CD4-positive, alpha-beta memory T cell (primary cell): ENCODE measurements at places on chromosomes 12 and 14. TPM values are rescaled to one million over a fixed set of nuclear protein-coding genes. Genes with fewer than 3 reads are reported as not detected.
A peak's percentile ranks its signal among the peaks of the same experiment; 100 is the strongest.

GRCh38 chr12:15584366-15585041 is 204.7 kb downstream of the EPS8 start:
- DNase-seq, result peak; percentile 48

GRCh38 chr14:87542288-87542687 is 450.7 kb downstream of the GALC start:
- no peak for DNase-seq

WSCD2 gene
- total RNA-seq, result not detected

CCDC175 gene
- not detected for total RNA-seq

BIN2 gene
- 215 TPM for total RNA-seq

FAM186B gene
- 0.22 TPM for total RNA-seq
